Thoracic aorta (tissue), 2 donors: ENCODE measurements at places on chromosomes 2 and 18. TPM values are rescaled to one million over a fixed set of nuclear protein-coding genes. Genes with fewer than 3 reads are reported as not detected.

DNA sequence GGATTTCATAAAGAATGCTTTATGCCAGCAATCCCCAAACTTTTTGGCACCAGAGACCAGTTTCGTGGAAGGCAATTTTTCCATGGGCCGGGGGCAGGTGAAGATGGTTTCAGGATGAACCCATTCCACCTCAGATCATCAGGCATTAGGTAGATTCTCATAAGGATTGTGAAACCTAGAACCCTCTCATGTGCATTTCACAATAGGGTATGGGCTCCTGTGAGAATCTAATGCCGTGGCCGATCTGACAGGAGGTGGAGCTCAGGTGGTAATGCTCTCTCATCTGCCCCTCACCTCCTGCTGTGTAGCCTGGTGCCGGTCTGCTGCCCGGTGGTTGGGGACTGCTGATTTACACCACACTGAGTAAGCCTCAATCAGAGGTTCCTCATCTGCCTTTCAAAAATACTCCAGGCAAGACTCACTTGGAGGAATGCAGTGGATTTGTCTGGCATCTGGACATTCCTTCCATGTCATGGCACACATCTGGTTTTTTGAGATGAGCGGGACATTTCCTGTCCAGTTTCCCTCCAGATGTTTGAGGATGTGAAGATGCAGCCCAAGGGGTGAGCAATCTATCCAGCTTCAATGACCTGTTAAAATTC, 185.8 kb downstream of the VAPA start:
- DNase-seq, result no peak

DNA sequence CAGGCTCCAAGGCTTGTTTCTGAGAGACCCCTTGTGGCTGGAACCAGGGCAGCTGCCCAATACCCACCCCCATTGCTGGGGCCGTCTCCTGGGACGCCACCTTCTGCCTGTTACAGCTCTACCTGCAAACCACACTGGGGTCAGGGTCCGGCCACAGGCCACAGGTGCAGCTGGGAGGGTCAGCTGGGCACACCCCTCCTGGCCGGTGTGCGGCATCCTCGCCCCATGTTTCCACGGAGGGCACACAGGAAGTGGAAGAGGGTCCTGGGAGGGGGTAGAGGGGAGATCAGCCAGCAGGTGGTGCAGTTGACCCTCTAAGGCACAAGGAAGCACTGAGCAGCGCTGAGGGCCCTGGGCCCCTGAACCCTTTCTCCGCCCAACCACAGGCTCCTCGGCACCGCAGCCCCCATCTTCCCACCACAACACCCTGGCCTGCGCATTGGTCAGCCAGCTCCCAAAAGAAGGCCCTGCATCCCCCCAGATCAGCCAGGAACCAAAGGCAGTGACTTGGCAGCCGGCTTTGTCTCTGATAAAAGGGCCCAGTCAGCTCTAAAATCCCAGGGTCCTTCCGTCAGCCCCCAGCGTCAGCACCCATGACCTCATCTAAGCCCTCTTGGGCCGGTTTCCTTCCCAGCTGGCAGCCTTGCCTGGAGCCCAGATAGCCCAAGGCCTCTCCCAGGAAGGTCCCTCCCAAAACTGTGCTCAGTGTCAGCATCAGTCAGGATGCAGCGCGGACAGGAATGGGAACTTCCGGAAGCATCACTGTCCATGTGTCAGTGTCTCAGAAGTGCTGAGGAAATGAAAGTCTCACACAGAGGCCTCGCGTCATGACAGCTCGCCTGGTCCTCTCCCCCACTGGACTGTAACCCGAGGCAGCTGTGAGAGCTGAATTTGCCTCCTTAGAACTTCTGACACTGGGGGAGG, 1.7 kb downstream of the ERFE start:
- DNase-seq, result no peak

DNA sequence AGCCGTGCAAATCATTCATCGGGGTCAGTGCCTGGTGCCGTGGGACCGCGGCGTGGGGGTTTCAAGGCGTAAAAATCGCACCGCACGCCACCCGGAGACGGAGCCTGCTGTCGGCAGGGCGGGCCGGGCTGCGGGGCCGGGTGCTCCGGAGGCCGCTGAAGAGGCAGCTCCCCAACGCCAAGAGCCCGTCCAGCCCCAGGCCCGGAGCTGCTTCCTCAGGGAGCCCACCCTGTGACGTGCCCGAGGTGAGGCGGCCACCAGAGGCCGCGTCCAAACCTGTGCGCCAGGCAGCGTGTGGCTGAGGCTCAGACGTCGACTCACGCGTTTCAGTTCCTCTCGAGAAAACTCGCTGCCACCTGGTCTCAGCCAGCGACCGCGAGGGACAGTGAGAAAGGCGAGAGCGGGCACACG, 98.1 kb downstream of the NFATC1 start:
- no peak for DNase-seq

INHBB gene
- 2.8 TPM for total RNA-seq

- DNase-seq, result no peak
These were observed 26.6 kb upstream of the CATIP start for GRCh38 chr2:218329826-218330593.

- no peak for DNase-seq
These were observed 200.1 kb downstream of the SMAD7 start for GRCh38 chr18:48750485-48751175.

PDE6D gene
- total RNA-seq, result 30.2 TPM

CIAO1 gene
- 115 TPM for total RNA-seq

- DNase-seq, result no peak
These were observed 289.6 kb upstream of the RAB6C start for GRCh38 chr2:129689653-129690448.

SRD5A2 gene
- total RNA-seq, result not detected

DYSF gene
- total RNA-seq, result 13.0 TPM

HOXD8 gene
- total RNA-seq, result 11.2 TPM

DNA sequence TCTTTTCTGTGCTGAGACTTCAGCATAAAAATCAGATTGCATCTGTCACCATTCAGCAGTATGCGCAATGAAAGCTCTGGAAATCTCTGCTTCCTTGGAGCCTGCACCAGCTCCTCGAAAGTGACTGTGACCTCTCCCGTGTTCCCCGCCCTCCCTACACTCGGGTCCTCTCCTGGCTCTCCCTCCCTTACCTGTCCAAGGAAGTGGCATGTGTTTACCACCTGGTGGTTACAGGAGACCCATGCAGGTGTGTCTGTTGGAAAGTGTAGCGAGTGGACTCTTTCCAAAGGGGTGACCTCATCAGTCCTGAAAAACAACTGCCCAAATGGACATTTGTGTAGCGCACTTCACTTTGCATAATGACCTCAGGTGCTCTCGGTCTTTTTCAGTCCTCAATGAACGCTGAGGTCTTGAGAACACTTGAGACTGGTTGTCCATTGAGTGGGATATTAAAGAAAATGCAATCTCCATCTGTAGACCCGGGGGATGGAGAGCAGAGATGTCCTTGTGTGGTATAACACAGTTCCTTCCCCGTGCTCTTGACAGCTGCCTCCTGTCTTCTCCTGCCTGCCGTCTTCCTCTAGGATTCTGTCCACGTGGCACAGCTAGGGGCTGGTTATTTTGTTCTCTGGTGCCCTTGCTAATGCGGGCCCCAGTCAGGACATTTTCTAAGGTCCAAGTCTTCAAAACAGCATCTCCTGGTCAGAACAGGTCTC, 133.2 kb downstream of the ACKR3 start:
- no peak for DNase-seq
